AG09319 (cell line): ENCODE measurements at places on chromosomes 3 and 15.

DNA sequence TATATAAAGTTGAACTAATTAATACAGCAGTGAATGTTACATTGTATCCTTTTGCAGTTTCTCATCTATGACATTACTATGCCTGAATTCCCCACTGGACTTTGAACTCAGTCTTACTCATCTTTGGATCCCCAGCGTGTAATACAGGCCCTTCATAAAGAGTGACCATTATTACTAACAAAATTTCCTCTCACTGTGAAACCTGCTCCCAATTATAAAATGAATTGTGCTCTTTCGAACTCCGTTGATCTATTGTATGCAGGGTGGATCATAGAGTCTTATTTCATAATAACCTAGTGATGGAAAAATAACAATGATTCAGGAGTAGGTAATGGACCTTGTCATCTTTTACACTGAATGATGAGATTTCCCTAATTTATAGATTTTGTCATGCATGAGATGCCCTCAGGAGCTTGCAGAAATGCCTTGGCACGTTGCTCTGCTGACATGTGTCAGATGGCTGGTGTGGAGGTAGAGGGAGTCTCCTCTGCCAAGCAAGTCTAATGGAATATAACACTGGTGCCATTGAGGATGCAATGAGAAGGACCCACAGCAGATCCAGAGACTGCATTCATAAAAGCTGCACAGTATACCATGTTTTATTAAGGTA, 25.5 kb downstream of the B3GNT5 start:
- DNase-seq = no peak

DNA sequence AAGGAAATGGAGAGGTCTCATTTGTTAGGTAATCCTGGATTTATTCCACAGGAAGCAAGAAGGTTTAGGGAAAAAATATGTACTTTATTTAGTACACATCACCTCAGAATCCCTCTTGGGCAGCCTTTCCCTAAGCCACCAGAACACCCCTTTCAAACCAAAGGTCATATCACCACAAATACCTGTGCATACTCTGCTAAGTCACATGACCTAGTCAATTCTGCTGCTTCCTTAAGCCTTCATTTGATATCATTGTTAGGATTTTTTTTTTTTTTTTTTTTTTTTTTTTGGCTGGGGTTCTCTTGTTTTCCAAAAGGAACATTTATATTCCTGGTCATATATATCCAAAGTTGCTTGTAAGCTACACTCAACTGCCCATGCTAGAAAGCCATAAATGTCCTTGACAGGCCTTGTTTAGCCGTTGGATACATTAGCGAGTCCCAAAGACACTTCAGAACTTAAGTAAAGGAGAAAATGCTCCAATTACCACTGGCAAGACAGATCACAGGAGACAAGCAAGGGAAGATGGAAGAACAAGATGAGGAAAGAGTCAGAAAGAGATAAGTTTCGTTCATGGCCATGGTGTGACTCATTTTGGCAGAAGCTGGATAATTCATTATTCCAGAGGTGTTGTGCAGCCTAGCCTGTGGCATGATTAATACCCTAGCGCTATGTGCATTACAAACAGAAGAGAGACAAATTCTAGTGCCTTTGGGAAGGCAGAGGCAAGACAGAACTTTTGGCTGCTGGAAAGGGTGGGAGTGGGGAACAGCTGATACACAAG, 155.6 kb upstream of the SLC2A2 start:
- no peak for DNase-seq

DNA sequence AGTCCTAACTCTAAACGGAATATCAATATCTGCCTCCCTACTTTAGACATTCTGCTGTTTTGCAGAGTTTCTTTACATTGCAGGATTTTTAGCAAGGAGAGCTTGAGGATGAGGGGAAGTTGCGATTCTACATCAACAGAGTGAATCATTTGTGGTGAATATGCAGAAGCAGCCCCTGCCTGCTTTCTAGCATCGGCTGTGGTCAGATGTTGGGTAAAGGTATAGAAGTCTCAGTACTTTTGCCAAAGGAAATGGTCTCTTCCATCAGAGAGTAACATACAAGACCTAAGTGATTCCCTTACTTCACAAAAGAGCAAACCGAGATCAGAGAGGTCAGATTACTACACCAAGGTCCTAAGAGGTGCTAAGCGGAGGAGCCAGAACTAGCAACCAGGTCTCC, 15.2 kb downstream of the ST3GAL6 start:
- DNase-seq = no peak

- no peak for DNase-seq
These were observed 235.2 kb downstream of the GABRB3 start for GRCh38 chr15:26537663-26538062.

GRCh38 chr3:147422601-147423536, 13.7 kb downstream of the ZIC1 start:
- no peak for DNase-seq

GRCh38 chr3:23971684-23972083, 26.6 kb downstream of the NR1D2 start:
- DNase-seq = no peak

DNA sequence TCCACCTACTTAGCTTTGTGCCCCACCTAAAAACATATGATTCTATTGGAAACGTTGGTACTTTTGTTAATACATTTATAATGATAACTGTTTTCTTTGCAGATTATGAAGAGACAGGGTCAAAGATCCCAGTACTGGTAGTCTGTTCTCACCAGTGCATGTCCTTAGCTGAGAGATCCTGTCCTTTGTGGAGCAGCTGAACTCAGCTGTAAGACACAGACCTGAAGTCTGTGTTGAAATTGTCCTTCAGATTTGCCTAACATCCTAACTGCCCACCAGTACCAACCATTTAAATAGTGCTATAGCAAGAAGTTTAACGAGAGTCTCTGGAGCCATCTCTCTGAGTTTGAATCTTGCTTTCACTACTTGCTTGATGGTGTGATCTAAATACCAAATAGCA, 398.7 kb downstream of the FEZF2 start:
- DNase-seq = no peak

GRCh38 chr15:97688177-97688576, 272.3 kb upstream of the ARRDC4 start:
- no peak for DNase-seq

DNA sequence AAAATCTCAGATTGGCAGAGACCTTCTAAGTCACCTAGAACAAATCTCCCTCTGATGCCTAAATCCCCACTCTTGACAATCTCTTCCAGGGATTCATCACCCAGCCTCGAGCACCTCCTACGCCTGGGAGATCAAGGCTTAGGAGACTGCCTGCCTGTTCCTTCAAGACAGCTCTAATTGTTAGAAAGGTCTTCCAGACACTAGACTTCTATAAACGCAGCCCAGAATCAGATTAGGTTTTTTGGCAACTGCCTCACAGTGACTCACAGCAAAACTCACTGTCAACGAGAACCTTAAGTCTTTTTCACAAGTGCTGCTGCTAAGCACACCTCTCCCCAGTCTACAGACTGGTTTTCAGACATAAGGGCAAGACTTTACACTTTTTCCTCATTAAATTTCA, 23.1 kb downstream of the SRGAP3 start:
- no peak for DNase-seq

DNA sequence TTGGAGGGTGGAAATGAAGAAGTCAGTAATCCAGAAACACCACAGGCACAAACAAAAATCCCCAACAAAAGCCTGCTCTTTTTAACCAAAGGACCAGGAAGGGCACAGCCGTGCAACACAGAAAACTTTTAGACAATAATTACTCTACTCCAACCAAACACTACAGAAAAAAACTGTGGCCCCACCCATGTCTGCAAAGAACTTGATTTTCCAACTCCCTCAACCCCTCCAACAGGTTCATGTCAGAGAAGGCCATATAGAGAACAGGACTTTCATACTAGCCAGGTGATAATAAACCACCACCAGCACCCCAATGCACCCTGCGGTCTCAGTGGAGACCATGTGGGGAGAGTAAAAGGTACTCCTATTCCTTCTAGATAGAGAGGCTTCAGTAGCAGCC, 16.8 kb downstream of the PHC3 start:
- DNase-seq = no peak

GRCh38 chr3:122251428-122251827, 68.0 kb downstream of the CASR start:
- no peak for DNase-seq

DNA sequence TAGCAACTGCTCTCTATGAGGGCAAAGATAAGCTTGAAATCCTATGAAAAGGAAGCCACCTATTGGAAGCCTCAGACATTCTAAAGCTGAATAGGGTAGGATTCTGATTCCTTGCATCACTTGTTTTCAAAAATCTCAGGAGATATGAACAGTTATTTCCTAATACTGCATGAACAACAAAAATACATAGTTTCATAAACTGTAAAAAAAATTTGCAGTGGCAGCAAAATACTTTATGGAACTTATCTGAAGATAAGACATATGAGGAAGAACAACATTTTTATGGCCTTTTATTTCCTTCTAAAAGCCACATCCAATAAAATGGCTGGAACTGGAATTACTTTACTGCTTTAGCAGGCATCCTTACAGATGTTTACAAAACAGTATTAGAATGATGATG, 29.9 kb downstream of the AP3S2 start:
- no peak for DNase-seq

DNA sequence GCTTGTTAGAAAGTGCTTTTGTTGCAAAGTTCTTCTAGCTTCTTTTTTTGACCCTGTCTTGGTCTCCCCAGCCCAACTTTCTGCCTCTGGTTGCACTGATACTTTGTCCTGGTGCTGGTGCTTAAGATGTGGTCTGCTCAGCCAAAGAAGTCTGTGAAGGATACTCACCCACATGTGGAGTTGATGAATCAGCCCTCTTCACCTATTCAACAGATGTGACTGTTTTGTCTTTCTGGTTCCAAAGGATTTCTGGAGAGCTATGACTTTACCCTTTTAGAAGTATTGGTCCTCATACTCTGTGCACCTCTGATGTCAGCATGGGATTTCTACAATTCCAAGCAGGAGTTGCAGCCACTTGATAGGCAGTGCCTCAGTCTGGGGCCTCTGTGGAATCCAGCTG, 84.1 kb downstream of the PCCB start:
- no peak for DNase-seq

- no peak for DNase-seq
These were observed 12.9 kb upstream of the ALPK3 start for GRCh38 chr15:84804005-84804900.

DNA sequence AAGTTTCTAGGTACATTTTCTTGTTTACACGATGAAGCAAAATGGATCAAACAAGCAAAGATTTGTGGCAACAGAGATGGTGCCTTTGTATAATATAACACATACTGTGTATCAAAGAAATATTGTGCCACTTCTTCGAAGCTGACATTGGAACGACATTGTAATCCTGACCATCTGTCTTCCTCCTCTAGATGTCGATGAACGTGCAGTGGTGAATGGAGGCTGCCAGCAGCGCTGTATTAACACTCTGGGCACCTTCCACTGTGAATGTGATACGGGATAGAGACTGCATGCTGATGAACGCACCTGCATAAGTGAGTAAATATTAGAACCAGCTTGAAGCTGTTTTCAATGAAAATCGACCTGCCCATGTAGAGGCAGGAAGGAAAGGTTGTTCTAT, 613.3 kb upstream of the GOLIM4 start:
- no peak for DNase-seq

DNA sequence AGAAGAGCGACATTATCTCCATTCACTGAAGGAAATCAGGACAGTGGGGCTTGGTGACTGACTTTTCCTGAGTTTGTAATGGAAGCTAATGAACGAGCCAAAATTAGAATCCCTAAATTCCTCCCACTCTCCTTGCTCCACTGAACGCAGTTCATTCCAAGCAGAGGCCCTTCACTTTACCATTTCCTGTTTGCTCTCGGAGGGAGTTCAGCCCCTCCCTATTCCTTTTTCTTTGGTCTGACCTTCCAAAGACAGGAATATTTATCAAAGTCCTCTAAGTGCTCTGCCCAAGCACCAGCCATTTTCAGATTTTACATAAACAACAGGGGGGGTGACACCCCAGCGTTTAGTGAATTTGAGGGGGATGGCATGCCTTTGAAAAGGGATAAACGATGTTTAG, 24.0 kb upstream of the PTPRG start:
- no peak for DNase-seq

- no peak for DNase-seq
These were observed 116.8 kb downstream of the LMLN start for GRCh38 chr3:198076722-198077308.

DNA sequence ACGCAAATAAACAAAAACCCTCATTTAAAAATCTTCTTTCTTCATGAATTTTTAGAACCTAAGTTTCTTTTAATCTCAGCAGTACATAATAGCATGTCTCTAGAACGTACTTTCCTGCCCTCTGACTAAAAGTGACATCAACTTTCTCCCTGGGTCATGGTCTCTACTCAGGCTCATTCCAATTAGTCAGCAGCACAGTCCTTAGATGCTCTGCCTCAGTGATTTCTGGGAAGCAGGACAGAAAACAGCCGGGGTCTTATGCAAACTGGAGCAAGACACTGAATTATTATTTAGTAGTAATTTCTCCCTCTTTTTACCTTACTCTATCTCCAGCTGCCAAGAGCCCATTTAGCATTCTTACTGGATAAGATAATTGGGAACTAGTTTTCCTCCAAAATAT, 365.2 kb downstream of the TUSC7 start:
- DNase-seq = no peak
